Mesenteric fat pad (tissue), 1 donor: ENCODE measurements at places on chromosomes 11 and 22. TPM values are rescaled to one million over a fixed set of nuclear protein-coding genes. Genes with fewer than 3 reads are reported as not detected.

Gene VPREB1
- not detected for total RNA-seq

DNA sequence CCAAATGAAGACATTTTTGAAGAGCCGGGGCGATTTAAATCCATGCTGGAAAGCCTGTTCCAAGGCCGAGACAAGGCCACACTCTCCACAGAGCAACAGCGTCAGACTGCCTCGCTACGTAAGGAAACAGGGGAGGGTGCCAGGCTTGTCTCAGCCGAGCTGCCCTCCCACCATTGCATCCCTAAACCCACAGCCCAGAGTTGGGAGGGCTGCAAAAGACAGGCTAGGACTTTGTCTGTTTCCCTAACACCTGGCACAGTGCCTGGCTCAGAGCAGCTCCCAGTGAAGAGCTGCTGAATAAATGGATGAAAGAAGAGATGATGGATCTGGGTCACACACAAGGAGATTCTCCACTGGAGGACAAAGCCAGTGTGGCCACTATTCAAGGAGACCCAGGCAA lies 51.3 kb upstream of the SCUBE2 start:
- no peak for DNase-seq

DNA sequence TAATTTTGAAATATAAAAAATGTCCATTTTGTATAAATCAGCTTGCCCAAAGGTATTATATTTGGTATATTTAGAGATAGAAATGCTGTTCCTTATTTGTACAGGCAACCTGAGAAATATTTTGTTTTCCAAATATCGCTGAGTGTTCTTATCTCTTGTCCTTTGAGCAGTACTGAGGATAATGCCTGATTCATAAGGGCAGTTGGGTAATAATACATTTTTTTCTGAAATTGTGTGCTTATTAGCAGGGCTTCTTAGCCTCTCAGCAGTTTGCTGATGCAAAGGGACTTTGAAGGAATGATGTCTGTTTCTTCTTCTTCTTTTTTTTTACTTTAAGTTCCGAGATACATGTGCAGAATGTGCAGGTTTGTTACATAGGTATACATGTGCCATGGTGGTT lies 69.1 kb downstream of the LDLRAD3 start:
- DNase-seq: no peak

- no peak for DNase-seq
These were observed 2.3 kb downstream of the BCO2 start for GRCh38 chr11:112177589-112177988.

GRCh38 chr11:62726915-62727164 lies 417 bp downstream of the HNRNPUL2 start:
- DNase-seq: no peak

Gene FADS2
- 28.1 TPM for total RNA-seq

- peak; percentile 57 for DNase-seq
These were observed 14.9 kb downstream of the ZNF74 start for GRCh38 chr22:20408891-20409290.

Gene APLNR
- total RNA-seq: 13.7 TPM

DNA sequence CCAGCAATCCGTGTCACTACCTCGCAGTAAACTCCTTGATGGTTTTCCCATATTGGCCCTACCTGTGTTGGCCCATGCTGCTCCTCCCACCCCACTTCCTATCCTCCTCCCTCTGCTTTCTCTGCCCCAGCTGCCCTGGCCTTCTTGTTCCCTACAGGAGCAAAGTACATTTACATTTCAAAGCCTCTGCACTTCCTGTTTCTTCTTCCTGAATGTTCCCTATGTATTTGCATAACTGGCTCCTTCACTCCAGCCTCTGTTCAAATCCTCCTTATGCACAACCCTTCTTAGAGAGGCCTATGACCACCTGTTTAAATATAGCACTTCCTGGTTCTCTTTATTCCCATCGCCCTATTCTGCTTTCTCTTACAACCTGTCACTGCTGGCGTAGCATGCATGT lies 62.2 kb downstream of the PARVA start:
- DNase-seq: no peak

DNA sequence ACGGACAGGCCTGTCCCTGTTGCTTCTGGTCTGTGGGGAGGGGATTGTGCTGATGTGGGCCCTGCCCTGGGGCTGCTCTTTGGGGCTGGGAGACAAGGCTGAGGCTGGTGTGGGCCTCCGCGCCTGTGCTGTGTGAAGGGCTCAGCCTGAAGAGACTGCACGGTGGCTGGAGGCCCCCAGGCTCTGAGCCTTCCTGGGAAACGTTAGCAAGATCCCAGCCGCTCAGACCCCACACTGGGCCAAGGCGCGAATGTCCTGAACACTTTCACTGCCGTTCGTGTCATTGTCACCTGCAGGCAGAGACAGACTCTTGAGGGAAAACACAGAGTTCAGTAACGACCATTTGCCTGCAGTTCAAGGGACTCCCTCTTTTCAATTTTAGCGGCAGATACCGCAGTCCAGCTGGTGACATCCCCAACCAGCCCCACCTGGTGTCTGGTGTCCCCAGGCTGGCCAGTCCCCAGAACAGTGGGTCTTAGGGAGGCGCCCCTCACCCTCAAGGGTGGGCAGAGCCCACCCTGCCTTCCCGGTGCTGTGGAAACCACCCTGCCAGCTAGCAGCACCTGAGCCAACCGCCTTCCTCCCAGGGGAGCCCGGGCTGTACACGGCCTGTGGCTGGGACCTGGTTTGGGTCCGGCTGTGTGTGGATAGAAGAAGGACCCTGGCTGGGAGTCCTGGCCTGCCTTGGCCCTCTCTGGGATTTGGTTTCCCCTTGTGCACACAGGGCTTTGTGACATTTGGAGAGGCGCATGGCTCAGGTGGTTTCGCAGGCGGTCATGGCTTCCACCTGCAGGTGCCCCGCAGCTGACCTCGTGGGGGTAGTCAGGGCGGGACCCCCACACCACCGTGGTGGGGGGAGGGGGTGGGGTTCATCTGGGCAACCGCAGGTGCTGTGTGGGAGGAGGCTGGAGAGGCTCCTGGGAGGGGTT lies 5.7 kb downstream of the PANX2 start:
- no peak for DNase-seq

- DNase-seq: no peak
These were observed 136.7 kb downstream of the SPATA19 start for GRCh38 chr11:133708547-133709051.

Gene TRIM6
- 1.4 TPM for total RNA-seq

DNA sequence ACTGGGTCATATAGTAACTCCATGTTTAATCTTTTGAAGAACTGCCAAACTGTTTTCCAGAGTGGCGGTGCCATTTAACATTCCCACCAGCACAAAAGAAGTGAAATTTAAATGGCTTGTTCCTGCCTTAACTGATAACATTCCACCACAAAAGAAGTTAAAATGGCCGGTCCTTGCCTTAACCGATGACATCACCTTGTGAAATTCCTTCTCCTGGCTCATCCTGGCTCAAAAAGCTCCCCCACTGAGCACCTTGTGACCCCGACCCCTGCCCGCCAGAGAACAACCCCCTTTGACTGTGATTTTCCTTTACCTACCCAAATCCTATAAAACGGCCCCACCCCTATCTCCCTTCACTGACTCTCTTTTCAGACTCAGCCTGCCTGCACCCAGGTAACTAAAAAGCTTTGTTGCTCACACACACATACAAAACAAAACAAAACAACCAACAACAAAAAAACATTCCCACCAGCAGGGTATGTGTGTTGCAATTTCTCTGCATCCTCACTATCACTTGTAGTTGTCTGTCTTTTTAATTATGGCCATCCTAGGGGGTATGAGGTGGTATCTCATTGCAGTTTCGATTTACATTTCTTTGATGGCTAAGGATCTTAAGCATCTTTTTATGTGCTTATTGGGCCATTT lies 109.0 kb downstream of the FAR1 start:
- DNase-seq: no peak
